ENCODE measurements at places on chromosomes 13 and 19.

GRCh38 chr19:11693505-11694499, 44.9 kb downstream of the ZNF823 start:
- DNase-seq = peak; percentile 8

DNA sequence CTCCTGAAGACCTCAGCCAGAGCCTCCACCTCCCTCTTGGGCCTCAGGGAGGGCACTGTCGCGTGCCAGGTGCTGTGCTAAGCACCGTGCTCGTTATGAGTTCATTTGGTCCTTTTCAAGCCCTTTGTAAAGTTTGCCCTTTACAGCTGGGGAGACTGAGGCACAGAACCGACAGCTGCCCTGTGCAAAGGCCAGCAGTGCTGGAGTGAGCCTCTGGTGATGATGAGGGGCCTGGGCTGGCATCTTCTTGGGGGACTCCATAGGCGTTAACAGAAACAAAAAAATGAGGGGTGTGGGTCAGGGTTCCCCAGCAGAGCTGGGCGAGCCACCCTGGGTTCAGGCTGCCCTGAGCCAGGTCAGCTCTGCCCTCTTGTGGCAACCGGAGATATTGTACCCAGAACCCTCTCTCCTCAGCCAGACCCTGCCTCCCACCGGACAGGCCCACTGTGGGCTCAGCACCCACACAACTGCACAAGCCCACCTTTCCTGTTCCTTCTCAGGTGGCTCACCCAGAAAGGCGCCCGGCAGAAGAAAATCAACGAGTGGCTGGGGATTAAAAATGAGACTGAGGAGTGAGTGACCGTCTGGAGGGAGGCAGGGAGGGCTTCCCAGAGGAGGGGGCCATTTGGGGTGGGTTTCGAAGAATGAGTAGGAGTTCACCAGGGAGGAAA, 5.5 kb upstream of the IFI30 start:
- DNase-seq = peak; percentile 76

GRCh38 chr19:1592755-1593500, at the start of gene MBD3:
MBD3 (minus strand) TSS chr19:1592865; CDS start chr19:1592631, 234 bp downstream.
- DNase-seq = peak; percentile 91

GRCh38 chr19:40974633-40975037, 16.4 kb upstream of the CYP2B6 start:
- peak; percentile 85 for DNase-seq

- no peak for DNase-seq
These were observed 98.3 kb downstream of the TNFRSF19 start for GRCh38 chr13:23668562-23668961.

DNA sequence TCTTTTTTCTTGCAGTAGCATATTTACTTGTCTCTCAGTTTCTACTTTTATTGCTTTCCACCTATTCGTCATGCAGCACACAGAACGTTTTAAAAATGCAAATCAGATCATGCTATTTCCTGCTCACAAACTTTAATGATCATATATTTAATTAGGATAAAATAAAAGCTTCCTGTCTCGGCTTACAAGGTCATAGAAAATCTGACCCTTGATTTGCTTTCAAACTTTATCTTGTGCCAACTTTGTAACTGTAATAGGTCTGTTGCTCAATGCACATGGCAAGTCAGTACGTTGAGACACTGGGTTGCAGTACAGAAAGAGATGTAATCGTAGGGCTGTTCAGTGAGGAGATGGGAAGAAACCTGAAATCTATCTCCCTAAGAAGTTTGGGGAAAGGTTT, 95.6 kb upstream of the CSNK1A1L start:
- DNase-seq = no peak

GRCh38 chr13:33740134-33740538, 77.8 kb upstream of the RFC3 start:
- DNase-seq = no peak

DNA sequence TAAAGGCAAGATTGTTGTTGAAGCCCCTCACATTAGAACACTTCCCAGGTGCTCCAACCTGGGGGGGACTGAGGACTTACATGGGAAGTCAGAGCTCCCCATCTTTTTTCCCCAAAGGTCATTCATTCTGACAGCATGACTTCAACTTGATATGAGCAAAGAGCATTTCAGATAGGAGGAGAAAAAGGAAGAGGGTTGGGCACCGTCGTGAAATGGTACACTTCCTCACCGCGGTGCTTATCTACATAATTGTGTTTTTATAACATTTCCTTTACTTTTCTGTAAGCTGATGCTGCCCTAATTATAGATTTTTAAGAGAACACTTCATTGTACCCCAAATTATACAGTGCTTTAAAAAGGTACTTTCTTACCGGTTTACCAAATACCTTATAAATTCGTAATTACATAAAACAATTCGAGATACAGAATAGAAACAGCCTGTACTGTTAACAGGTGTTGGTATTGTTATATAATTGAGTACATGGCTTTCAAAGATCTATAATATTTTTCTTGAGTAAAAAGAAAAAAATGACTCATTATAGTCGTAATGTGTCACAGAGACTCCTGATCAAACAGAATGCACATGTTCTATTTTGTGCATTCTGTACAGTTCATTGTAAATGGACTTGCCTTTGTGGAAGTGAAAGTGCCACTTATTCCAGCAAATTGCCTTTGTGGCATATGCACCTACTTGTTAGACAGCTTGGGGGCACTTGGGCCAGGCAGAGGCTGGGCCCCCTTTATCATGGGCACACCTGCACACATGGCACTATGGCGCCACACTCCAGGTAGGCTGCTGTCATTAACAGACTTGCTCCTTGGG, 81.8 kb downstream of the GGACT start:
- no peak for DNase-seq

DNA sequence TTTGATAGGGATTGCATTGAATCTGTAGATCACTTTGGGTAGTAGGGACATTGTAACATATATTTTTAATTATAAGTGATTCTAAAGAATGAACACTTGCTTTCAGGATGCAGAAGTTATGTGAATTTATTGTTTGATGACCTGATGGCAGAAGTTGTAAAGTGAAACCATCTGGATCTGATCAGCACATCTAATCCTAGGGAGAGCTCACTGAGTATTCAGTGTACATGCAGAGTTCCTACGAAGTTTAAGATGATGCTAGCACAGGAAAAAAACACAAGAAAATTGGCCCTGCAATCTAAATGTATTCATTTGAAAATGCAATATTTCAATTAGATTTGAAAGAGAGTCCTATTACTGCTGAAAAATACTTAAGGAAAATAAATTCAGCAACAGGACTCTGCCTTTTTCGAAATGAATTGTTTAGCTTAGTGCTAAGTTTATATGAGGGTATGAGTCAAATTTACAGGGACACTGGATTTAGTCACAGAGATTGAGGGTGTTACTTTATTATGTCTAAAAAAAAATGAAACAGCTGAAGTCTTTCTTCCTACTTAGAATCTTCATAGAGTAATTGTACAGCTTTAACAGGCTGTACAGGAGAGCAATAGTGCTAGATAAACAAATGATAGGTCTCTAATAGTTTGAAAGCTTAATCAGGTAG, 385.7 kb downstream of the DCT start:
- no peak for DNase-seq

DNA sequence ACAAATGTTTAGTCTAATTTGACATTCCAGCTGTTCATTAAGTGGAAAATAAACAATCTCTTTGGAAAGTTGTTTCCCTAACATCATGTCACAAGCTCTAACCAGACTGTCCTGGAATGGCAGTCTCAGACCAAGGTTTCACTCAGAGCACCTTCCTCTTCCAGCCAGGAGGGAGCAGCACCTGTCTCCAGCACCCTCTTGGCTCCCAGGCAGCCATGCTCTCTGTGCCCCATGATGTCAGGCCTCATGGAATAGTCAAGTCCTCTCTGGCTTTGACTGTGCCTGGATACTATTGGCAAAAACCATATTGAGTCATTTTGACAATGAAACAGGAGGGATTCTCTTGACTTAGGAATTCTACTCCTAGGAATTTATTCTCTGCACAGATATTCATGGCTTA, 171.4 kb downstream of the OXGR1 start:
- DNase-seq = no peak

GRCh38 chr19:15296841-15297415, 35.4 kb downstream of the BRD4 start:
- no peak for DNase-seq

- no peak for DNase-seq
These were observed 3.8 kb upstream of the LILRA5 start for GRCh38 chr19:54316746-54317107.

- no peak for DNase-seq
These were observed 5.1 kb downstream of the TMEM86B start for GRCh38 chr19:55223291-55224037.

GRCh38 chr19:51531349-51532315, at the start of gene SIGLEC6:
SIGLEC6 (minus strand) TSS chr19:51531670; CDS start chr19:51531648, 22 bp downstream.
- DNase-seq = peak; percentile 29

- DNase-seq = no peak
These were observed 1171.8 kb downstream of the DIAPH3 start for GRCh38 chr13:58991826-58992477.

- DNase-seq = no peak
These were observed 9.2 kb upstream of the ZNF627 start for GRCh38 chr19:11587975-11588631.

DNA sequence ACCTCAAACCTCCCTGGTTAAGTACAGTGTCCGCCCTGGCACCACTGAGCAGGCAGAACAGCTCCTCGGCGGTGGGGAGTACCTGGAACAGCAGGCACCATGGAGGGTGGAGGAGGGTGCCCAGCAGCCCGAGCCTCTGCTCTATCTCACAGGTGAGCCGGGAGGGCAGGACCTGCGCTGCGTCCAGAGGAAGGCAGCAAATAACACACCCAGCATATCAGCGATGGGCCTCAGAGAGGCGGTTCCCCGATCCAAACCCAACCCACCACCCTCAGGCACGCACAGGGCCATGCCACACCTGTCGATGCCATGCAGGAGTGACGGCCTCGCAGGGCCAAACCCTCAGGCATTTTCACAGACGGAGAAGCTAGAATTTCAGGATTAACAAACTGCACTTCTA, 11.8 kb downstream of the PEPD start:
- no peak for DNase-seq

DNA sequence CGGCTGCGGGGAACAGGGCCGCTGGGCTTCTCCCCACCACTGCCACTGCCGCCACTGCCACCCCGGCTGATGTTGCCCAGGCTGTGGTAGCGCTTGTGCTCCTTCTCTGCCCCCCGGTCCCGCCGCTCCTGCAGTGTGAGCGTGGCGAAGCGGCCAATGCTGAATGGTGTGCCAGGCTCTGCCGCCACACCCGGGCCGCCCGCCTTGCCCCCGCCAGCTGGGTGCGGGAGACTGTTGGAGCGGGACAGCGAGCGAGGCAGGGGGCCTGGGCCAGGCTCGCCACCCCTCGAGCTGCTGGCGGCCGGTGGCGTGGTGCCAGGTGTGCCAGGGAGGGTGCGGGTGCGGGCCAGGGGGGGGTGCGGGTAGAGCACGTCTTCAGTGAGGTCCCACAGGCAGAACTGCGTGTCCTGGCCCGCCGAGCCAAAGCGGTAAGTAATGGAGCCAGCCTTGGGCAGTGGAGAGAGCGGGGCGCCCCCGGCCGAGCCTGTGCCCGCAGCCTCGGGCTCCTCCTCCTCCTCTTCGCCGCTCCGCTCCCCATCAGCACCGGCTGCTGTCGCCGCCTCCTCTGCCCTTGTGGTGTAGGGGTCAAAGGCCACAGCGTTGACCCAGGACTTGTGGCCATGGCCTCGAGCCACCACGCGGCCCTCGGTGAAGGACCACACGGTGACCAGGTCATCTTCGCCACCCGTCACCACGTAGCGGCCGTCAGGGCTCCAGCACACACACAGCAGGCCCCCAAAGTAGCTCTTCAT, 3.7 kb upstream of the DMPK start:
- no peak for DNase-seq

DNA sequence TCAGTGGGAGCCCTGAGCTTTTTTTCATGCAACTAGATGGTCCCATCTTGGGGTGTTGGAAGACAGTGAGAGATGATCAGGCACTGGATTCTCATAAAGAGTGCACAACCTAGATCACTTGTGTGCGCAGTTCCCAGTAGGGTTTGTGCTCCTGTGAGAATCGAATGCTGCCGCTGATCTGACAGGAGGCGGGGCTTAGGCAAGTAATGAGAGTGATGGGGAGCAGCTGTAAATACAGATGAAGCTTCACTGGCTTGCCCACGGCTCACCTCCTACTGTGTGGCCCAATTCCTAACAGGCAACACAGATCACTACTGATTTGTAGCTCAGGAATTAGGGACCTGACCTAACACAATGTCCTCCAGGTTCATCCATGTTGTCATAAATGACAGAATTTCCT, 43.6 kb upstream of the UBAC2 start:
- DNase-seq = no peak

DNA sequence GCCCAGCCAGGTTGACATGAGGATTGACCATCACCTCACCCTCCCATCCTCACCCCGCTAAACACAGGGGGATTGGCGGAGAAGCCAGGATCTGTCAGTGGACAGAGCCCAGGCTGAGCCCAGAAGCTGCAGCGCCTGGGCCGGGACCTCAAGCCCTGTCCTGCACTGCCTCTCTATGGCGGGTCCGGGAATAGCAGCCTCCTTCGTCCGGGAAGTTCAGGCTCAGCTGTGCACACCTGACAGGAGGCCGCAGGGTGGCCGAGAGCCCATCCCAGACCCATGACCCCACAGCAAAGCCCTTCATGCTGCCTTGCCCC, 67.8 kb downstream of the SPACA7 start:
- DNase-seq = peak; percentile 78

- no peak for DNase-seq
These were observed 545.5 kb upstream of the ARGLU1 start for GRCh38 chr13:107113387-107113786.

- DNase-seq = no peak
These were observed 256.1 kb downstream of the DACH1 start for GRCh38 chr13:71610876-71611275.

DNA sequence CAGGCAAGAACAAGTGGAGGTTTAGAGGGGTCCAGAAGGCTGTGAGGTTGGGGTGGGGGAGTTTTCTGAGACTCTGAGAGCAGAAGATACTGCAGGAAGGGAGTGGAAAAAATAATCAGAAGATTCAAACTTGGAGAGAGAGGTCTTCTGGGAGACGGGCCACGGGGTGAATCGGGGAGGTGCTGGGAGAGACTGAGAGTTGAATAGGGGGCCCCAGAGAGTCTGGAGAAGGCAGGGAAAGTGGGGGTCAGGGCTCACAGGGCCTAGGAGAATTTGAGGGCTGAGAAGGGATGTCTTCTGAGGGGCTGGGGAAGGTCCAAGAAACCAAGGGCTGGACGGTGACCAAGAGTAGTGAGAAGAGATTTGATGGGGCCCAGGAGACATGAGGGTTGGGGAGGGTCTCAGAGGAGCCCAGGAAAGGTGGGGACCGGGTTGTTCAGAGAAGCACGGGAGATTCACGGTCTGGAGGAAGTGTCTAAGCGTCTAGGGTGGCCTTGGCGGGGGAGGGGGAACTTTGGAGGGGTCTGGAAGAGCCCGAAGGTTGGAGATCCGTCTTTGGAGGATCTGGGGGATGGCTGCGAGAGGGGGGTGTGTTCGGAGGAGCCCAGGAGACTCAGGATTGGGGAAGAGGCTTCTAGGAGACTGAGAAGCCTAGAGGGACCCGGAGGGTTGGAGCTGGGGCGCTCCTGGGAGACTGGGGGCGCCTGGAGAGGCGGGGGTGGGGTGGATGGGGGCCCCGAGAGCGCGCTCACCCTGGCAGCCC, 1.5 kb downstream of the KCNC3 start:
- no peak for DNase-seq

GRCh38 chr19:3656747-3657394, 30.3 kb upstream of the CACTIN start:
- no peak for DNase-seq
